Kidney glomerular epithelial cell (primary cell): ENCODE measurements at places on chromosomes 1 and 21.

- DNase-seq = no peak
These were observed 3.2 kb downstream of the RNF187 start for GRCh38 chr1:228490120-228491078.

- DNase-seq = no peak
These were observed 36.8 kb upstream of the DUSP10 start for GRCh38 chr1:221778535-221779142.

GRCh38 chr1:31848381-31848897, 32.6 kb upstream of the SPOCD1 start:
- no peak for DNase-seq

DNA sequence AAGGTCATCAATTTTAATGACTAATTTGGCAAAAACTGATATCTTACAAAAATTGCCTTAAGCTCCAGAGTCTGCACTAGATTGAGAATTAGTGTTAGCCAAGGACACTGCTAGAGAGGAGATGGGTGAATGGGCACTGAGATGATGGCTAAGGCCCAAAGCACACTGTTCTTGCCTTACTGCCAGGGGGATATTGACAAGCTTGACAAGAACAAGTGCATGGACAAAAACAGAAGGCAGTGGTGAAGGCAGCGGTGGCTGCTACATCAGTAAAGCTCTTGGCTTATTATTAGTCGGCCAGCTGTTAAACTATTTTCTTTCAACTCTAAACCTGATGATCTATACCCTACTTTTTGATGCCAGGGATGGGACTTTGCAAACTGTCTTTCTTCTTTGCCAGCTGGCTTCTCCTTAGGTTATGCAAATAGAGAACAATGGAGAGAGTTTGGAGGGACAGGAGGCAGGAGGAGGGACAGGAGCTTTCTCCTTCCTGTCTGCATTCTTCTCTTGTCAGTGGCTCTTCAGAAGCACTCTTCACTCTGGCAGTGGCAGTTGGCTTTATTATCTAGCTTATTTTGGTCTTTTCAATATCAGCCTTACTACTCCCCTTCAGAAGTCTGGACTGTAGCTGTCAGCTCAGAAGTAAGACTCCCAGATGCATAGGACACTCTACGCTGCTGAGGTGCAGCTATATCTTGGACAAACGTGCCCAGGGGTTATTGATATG, 853.5 kb upstream of the TMPRSS15 start:
- DNase-seq = no peak

- DNase-seq = no peak
These were observed 2.4 kb upstream of the FAM110D start for GRCh38 chr1:26156285-26157038.

DNA sequence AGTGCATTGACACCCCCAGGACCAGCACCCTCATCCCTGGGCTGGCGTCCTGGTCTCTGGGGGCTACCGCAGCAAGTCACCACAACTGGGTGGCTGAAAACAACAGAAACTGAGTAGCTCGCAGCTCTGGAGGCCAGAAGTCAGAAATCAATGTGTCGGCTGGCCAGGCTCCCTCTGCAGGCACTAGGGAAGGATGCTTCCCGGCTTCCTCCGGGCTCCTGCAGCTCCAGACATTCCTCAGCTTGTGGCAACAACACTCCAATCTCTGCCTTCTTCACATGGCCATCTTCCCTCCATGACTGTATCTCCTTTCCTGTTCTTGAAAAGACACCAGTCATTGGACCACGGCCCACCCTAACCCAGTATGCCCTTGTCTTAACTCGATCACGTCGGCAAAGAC, 224.2 kb downstream of the NPHP4 start:
- no peak for DNase-seq

- no peak for DNase-seq
These were observed 57.4 kb upstream of the ACOT11 start for GRCh38 chr1:54490361-54491248.

DNA sequence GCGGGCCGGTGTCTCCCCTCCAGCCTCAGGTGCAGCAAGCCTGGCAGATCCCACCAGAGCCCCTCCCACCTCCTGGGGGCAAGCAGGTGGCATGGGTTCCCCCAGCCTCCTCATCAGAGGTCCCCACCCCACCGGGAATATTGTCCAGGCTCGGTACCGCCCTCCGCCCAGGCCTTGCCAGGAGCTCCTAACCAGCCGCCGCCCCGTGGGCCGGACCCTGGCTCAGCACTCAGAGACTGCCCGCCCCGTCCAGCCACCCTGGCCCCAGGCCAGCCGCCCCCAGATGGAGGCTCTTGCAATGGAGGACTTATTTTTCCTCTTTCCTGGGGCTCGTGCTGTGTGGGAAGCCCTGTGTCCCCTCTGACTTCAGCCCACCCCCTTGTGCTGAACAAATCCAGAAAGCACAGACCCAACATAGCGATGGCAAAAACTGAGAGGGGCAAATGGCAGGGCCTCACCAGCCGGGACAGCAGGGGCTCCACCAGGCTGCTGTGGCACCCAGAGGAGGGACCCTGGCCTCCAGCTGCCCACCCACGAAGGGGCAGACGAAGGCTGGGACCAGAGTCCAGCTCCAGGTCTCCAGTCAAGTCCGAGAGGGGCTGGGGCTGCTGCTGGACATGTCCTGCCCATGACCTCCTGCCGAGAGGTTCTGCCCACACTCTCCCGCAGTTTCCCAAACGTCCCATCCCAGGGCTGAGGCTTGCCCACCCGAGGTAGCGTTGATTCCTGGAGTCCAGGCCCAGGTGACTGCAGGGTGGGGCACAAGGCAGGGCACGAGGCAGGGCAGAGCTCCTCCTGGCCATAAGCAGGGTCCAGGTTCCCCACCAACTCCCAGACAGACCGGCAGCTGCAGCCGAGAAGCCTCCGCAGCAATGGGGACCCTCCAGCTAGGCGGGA, 7.5 kb downstream of the MEGF6 start:
- DNase-seq = no peak

- no peak for DNase-seq
These were observed 414.5 kb downstream of the ADGRL2 start for GRCh38 chr1:82215056-82215852.

- DNase-seq = no peak
These were observed 68.5 kb downstream of the KIF1B start for GRCh38 chr1:10278880-10279279.

GRCh38 chr21:45320261-45321025, 32.7 kb upstream of the POFUT2 start:
- DNase-seq = no peak

DNA sequence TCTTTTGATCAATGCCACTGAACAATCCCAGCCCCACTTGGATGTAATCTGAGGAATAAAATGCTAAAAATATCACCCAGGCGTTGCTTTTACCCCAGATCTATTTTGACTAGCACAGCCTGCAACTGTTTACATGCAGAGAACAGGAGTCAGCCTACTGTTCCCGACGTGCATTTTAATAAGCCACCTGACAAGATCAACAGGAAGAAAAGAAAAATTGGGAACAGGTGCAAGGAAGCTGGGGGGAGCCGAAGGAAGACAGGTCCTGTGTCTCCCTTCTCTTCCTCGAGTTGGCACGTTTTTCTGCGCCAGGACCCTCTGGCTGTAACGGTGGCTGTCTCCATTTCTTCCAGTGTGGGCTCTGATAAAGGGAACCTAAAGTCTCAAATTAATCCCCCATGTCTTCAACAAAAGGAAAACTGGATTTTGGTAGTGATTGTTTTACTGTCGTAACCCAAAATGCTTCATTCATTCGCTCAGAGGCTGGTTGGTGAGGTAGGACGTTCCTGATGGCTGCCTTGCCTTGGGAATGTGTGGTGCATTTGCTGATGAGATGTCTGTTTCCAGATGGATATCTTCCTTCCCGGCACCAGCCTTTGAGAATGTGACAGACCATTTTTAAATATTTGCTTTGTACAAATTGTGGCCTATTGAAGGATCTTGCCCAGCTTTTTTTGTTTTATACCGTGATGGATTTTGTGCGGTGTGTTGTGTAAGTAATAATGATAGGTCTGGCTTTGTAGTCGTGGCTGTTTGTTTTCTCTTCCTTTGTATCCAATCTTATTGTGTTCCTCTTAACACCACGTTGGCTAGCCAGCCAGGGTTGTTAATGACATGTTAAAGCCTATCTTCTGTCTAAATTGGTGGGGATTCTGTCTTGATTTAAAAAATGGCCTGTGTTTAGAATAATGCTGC, 117.5 kb downstream of the C1orf21 start:
- no peak for DNase-seq

- DNase-seq = no peak
These were observed 8.9 kb downstream of the IFFO2 start for GRCh38 chr1:18947570-18947969.

DNA sequence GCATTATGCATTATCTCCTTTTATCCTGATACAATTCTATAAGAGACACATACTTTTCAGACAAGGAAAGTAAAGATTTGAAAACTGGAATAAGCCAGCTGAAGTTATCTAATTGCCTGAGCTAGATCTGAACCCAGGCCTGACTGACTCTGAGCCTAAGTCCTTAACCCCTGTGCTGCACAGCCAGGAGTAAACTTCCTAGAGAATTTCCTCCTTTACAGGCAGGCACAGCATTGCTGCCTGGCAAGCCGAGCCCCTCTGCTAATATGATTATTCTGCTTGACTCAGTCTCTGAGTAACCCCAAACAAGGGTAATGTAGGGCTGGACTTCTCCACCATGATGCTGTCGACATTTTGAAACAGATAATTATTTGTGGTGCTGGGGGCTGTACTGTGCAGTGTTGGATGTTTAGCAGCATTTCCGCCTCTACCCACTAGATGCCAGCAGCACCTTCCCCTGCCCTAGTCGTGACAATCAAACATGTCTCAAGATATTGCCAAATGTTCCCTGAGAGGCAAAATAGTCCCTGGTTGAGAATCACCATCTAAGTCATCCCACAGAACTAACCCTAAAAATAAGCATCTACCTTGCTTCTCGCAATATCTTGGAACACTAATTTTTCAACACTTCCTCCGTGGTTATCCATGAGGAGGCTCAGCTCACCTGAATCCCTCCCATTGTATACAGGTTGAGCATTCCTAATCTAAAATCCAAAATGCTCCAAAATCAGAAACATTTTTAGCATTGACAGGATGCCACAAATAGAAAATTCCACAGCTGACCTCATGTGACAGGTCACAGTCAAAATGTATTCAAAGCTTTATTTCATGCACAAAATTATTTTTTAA, 18.5 kb downstream of the CAMK1G start:
- peak; percentile 61 for DNase-seq

DNA sequence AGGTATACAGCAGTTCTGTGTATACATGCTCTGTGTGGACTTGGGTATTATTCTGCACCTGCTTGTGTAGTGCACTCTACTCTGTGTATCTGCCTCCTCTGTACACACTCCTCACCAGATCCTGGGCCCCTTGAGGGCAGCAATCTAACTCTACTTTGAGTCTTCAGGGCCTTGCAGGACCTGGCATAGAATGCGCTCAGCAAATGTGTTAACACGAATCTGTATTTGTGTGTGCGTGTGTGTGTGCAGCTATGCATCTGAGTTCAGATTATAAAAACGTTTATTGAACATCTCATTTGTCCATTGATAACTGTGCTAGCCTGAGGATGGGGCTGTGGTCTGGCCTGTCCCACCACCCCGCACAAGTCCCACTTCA, 3.9 kb upstream of the MEF2D start:
- no peak for DNase-seq

DNA sequence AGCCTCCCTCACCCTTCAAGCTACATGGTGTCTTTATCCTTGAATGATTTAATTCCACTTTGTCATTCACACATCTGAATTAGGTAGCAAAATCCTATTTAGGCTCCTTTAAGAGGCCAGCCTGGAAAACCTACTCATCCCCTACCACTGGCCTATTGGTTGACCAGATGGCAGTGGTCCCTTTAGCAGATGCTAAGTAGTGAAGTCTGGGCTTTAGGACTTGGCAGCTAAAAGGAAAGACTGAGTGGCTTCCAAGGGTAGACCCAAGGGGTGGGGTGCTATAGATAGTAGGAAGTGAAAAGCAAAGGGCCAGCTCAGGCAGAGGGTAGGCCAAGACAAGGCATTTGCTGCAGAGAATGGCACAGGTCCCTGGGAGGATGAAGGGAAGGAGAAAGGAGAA, 46.6 kb downstream of the KCNJ6 start:
- no peak for DNase-seq

- no peak for DNase-seq
These were observed 244.4 kb downstream of the AKT3 start for GRCh38 chr1:243605604-243606003.

- no peak for DNase-seq
These were observed 8.7 kb upstream of the LRRC71 start for GRCh38 chr1:156911577-156912298.

DNA sequence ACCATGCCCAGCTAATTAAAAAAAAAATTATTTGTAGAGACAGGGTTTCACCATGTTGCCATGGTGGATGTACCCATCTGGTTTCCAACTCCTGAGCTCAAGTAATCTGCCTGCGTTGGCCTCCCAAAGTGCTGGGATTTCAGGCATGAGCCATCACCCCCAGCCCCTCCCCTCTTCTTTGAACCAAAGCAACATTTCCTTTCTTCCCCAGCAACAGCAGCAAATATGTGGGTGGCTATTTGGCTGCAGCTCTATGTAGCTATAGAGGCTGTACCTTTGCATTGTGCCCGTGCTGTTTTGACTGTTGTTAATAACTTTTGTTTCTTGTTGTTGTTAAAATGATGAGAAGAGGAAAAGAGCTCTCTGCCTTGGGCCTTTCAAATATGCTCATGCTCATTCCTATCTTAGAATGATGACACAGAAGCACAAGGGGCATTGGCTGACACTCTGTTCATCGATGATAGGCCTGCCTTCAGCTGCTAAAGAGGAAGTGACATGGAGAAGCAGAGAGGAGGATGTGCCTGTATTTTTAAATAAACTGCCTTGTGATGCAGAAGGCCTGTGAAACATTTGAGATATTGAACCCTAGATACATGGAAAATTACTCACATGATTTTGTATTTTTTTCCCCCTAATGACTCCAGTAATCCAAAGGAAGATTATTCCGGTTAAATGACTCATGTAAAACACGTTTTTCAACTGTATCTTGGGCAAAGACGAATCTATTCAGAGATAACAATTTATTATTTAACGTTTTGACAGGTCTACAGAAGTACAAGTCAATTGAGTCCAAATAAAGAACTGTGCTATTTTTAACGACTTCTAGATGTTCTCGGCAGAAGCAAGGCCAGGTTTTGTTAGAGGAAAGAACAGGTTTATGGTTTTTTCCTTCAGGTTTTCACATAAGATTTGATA, 20.5 kb upstream of the XPR1 start:
- DNase-seq = no peak

GRCh38 chr1:29032841-29033240, 90.9 kb downstream of the TMEM200B start:
- DNase-seq = no peak

- no peak for DNase-seq
These were observed 48.1 kb upstream of the ANGPTL1 start for GRCh38 chr1:178918955-178919354.

- DNase-seq = no peak
These were observed 74.0 kb upstream of the KCNE2 start for GRCh38 chr21:34289856-34290255.

- no peak for DNase-seq
These were observed 45.8 kb upstream of the DNASE2B start for GRCh38 chr1:84352298-84353106.
